T follicular helper cell (primary cell): ENCODE measurements at places on chromosomes 4 and X.

- no peak for DNase-seq
These were observed 590.0 kb downstream of the FSTL5 start for GRCh38 chr4:161573836-161574235.

DNA sequence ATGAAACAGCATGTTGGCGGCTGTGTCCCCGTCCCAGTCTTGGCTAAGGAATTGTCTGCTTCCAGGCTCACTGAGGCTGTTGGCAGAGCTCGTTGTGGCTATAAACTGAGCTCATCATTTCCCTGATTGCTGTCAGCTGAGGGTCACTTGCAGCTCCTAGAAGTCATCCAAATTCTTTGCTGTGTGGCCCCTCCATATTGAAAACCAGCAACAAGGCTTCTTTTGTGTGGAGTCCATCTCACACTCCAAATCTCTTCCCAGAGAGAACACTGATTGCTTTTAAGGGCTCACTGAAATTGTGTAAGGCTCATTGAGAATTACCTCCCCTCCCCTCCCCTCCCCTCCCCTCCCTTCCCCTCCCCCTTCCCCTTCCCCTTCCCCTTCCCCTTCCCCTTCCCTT, 23.3 kb downstream of the TBC1D14 start:
- DNase-seq = no peak

- DNase-seq = no peak
These were observed 92.7 kb upstream of the NDST3 start for GRCh38 chr4:117941611-117942010.

GRCh38 chr4:73631565-73632226, 11.5 kb upstream of the RASSF6 start:
- DNase-seq = no peak

DNA sequence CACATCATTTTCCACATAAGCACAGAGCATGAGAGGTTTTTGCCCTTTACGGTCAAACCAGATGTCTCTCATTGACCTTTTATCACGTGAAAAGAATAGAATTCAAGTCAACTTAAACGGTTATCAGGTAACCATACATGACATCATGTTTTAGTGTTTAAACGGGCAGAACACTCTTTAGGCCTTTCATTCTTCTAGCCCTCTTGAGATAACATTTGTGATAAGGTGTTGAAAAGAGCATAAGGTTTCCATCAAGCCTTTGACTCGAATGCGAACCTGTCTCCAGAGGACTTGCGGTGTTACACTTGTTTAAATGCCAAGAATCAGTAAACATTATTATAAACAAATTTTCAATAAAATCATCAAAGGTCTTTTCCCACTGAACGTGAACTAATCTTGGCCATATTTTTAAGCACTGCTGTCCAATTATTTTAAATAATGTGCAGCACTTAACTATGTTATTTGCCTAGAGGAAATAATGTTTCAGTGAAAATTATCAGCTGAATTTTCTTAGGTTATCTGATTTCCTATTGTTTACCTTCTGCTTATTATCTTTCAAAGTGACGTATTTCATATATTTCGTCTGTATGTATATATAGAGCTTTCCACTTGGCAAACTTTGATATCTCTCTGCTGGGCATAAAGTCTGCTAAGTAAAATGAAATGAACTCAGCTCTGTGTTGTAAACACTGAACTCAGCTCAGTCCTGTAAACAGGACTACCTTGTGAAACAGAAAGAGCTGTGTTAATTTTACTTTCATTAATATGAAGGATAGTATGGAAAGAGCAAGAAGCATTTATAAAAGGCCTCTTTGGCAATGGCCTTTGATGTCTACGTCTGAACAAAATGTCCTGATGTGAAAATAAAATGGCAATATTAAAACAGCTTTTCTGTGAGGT, 33.3 kb downstream of the TENM3 start:
- no peak for DNase-seq

GRCh38 chr4:98672583-98673287, 14.3 kb upstream of the TSPAN5 start:
- no peak for DNase-seq

DNA sequence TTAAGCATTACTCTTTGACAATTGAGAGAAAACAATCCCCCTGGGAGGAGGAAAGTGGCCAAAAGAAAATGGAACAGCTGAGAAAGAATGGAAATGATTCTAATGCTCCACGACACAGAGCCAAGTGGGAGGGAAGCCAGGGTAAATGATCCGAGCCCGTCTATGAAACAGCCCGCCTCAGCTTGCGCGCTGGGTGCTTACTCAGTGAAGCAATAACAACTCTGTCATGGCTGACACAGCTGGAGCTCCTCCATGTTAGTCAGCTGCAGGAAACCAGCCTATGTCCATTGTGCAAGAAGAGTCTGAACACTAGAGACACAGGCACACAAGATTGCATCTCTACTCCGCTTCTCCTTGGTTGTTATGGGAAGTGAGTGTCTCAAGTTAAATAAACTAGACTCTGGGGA, 19.3 kb downstream of the NOA1 start:
- no peak for DNase-seq

DNA sequence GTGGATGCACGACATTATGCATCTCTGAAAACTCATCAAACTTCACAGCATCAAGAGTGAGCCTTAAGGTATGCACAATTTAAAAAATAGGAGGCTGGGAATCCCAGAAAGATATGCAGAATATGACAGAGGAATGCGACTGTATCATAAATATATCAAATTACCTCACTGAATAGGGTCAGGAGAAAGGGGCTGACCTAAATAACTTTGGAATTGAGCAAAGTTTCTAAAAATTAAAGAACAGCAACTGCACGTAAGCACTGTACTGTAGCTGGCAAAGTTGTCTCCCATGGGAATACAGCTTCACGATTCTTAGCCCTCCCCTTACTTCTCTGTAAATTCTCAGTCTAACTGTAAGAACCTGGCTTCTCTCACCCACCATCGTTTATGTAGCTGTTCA, 397.4 kb upstream of the ZFP42 start:
- no peak for DNase-seq

DNA sequence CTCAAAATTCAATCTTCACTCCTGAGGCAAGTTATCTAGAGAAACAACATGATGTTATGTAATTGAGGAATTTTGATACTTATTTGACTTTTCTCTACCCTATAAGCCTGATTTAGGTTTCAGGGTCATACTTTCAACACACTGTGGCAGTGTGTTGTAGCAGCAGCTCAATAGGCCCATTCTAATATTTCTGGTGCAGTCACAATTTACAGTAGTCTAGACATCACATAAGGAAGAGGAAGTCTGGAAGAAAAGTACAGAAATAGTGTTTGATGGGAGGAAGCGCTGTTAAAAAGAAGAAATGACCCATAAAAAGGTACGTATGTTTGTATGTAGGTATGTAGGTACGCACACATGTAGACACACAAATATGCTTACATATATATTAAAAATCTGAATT, 194.3 kb downstream of the ARHGAP24 start:
- no peak for DNase-seq

DNA sequence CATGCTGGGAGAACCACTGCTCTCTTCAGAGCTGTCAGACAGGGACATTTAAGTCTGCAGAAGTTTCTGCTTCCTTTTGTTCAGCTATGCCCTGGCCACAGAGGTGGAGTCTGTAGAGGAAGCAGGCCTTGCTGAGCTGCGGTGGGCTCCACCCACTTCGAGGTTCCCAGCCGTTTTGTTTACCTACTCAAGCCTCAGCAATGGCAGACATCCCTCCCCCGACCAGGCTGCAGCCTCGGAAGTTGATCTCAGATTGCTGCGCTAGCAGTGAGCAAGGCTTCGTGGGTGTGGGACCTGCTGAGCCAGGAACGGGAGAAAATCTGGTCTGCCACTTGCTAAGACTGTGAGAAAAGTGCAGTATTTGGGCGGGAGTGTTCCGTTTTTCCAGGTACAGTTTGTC, 118.9 kb downstream of the SLC10A6 start:
- no peak for DNase-seq

DNA sequence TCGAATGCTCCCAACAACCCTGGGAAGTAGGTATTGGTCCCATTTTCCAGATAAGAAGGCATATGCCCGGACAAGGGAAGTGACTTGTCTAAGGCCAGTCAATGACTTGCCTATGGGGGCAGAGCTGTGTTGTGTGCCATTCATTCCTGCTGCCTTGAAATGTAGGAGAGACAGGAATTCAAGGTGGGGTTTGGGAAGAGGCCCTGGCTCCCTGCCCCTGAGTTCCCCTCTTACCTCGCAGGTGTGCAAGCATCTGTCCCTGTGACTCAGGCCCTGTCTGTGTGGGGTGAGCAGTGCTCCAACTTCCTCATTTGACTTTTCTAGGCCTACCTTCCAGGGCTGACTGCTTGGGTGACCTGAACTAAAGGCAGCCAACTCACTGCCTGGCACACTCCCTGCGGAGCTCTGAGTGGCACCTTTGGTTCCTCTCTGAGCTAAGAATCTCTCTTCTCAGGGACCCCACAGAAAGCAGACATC, 5.1 kb downstream of the EFNB1 start:
- no peak for DNase-seq

- DNase-seq = no peak
These were observed 2.4 kb downstream of the NKX3-2 start for GRCh38 chr4:13541720-13542576.

- DNase-seq = no peak
These were observed 178.1 kb downstream of the MAML3 start for GRCh38 chr4:139975830-139976272.

DNA sequence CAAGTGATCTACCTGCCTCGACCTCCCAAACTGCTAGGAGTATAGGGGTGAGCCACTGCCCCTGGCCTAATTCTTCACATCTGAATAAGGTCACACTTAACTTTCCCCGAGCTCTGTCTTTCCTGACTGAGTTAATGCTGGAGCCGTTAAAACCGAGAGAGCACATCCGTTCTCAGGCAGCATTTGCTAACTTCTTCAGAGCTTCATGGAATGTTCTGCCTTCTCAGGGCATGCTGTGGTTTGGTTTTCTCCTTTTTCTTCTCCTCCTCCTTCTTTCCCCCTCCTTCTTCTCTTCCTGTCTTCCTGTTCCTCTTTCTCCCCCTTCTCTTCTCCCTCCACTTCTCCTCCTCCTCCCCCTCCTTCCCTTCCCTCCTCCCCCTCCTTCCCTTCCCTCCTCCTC, 119.9 kb downstream of the ASMT start:
- no peak for DNase-seq

DNA sequence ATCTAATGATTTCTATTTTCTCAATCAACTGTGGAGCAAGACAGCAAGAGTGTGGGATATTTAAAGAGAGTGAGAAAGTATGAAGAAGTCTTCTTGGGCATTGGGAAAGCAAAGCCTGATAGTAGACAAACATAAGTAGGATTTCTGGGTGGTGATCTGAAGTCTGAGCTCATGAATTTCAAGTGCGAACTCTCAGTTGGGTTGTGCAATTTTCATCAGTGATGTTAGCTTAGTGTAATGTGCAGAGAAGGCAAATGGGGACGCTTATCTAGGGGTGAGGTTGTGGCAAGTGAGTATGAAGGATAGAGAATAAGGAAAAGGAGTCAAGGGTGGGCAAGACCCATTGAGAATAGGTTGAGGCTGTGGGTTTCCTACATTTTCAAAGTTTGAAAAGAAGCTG, 23.7 kb downstream of the VGLL1 start:
- DNase-seq = no peak

- DNase-seq = no peak
These were observed 39.8 kb upstream of the MID1 start for GRCh38 chrX:10660171-10660570.

DNA sequence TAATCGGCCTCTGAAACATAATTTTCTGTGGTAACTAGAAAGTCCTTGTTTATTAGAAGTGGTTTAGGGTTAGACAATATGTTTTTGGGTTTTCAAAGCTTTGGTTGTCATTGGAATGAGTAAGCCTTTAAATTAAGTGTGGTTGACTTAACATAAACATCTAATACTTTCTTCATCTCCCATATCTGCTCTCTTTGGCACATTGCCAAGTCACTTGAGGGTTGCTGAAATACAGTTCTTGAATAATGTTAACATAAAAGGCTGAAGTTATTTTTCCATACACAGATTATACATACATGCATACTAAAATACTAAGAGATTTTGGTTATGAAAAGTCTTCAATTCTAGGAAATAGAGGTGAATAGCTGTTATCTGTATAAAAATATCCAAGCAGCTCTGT, 241.7 kb upstream of the BMP3 start:
- no peak for DNase-seq

GRCh38 chrX:13103188-13103913, 58.9 kb upstream of the FAM9C start:
- no peak for DNase-seq

- DNase-seq = no peak
These were observed 57.4 kb downstream of the CCSER1 start for GRCh38 chr4:90184560-90184959.

DNA sequence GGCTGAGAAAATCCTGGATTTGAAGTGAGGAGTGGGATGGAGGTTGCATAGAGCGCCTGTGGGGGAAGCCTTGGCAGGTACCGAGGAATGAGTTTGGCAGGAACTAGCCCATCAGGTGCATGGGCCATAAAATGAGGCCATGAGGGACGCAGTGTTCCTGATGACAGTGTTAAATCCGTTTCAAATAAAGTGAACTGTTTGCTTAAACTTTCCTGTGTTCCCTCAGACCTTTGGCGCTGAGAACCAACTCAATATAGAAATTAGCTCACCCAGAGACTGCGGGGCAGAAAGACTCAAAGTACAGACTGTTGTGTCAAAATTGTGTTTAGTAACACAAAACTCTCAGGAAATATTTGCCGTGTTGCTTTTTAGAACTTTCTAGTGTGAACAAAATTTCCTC, 250.0 kb upstream of the NR3C2 start:
- DNase-seq = no peak

DNA sequence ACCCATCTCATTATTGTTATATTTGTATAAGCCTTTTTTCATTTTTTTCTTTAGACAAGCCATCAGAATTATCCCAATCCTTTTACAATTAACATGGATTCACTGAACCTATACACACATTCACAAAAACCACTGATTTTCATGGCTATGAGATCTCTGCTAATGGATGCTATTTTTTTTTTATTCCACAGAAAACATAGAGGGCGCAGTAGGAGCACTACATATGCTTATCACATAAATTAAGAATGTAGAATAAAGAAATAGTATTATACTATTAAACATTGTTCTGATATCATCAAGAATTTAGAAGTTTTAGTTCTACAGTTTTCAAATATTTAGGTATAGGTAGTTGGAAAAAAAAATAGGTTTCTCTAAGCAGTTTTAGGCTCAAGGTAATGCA, 1477.4 kb downstream of the ARAP2 start:
- no peak for DNase-seq

DNA sequence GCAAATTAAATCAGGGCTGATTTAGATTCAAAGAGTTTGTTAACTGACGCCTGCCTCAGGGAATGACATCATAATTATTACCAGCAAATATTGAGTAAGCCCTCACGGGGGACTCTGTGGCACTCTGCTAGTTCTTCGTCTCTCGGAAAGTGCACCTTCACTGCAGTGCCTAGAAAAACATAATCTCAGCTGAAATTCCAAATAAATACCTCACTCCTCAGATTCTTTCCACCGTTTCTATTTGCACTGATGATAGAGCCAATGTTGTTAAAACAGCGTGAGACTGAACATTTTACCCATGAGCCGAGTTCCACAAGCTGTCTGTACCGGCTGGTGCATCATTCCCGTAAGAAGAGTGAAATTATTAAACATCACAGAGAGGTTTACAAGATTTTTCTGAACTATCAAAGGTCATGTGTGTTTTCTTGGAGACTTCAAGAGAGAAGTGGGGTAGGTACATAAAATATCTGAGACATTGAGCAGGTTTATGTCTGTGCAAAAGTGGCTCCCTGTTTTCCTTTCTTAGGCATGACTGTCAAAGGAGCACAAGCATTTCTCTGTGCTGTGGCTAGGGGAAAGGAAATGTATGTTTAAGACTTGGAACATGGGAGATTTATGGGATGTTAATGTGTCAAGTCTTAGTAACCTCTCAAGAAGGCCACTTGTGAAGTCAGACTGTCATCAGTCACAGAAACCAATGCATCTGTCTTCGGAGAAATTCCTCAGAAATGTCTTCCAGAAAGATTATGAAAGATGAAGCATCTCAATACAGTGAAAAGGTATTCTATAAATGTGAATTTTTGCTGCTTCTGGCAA, 119.6 kb downstream of the CBLL2 start:
- DNase-seq = no peak
